Fibroblast of the conjunctiva (primary cell): ENCODE measurements at places on chromosomes 2 and 18.
A peak's percentile ranks its signal among the peaks of the same experiment; 100 is the strongest.

- DNase-seq = no peak
Observed at GRCh38 chr18:41043876-41044275, 911.2 kb upstream of the PIK3C3 start.

GRCh38 chr18:356778-357177 lies 88.9 kb upstream of the THOC1 start:
- DNase-seq = no peak

- no peak for DNase-seq
Observed at GRCh38 chr2:48113767-48114166, 207.5 kb upstream of the FBXO11 start.

- DNase-seq = no peak
Observed at GRCh38 chr2:96111257-96111640, 5.1 kb downstream of the ADRA2B start.

DNA sequence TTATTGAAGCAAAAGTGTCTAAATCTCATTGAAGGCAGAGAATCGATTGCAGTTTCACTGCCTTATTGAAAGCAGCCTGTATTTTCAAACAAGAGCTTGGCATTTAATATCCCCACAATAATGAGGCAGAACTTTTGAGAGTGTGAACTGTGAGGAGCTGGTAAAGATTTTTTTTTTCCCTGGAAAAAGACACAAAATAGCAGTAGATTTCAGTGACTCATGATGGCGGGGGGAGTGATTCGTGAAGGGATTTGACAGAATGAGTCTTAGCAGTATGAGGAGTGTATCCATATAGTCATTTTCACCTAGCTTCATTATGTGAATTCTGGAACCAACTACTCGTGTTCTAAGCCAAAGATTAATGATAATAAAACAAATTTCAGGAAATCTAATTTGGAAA lies 242.9 kb downstream of the ARL6IP6 start:
- DNase-seq = no peak

DNA sequence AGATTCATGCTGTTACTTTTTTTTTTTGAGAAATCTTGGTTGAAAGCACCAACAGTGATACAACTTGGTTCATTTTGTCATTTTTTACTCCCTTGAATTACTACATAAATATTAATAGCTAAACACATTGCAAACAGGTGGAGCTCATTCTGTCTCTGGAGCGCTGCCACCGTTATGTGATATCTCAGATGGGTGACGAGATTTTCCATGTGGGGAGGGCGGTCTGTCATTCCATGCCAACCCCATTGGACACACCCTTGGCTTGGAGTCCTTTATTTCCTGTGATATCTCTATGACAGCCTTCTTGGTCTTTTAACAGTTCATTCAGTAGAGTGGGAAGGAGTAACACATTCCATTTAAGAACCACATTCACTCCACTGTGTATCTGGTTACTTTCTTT lies 794.8 kb downstream of the SATB2 start:
- no peak for DNase-seq

- DNase-seq = peak; percentile 61
Observed at GRCh38 chr2:226427538-226428307, 371.9 kb downstream of the IRS1 start.

GRCh38 chr2:121694398-121695170 lies 42.1 kb downstream of the NIFK start:
- DNase-seq = no peak

- no peak for DNase-seq
Observed at GRCh38 chr2:170034596-170034995, 143.4 kb upstream of the MYO3B start.
